IPS DF 6.9 (cell line): ENCODE measurements at places on chromosomes 2 and 18.
A peak's percentile ranks its signal among the peaks of the same experiment; 100 is the strongest.

- H3K4me1 ChIP-seq, result no peaks in the 10 kb centered on the region
- DNase-seq, result no peak
- no peak overlapping the region for H3K27ac ChIP-seq
- H3K36me3 ChIP-seq, result no peaks in the 10 kb centered on the region
- no peaks in the 10 kb centered on the region for H3K27me3 ChIP-seq
These were observed 652.4 kb downstream of the STK39 start for GRCh38 chr2:167595021-167595420.

GRCh38 chr18:9868857-9869714, 16.7 kb upstream of the TXNDC2 start:
- H3K4me1 ChIP-seq, result peaks cover 1% of the 10 kb centered on the region
- no peak overlapping the region for H3K4me3 ChIP-seq
- H3K27ac ChIP-seq, result no peak overlapping the region
- H3K36me3 ChIP-seq, result no peaks in the 10 kb centered on the region

DNA sequence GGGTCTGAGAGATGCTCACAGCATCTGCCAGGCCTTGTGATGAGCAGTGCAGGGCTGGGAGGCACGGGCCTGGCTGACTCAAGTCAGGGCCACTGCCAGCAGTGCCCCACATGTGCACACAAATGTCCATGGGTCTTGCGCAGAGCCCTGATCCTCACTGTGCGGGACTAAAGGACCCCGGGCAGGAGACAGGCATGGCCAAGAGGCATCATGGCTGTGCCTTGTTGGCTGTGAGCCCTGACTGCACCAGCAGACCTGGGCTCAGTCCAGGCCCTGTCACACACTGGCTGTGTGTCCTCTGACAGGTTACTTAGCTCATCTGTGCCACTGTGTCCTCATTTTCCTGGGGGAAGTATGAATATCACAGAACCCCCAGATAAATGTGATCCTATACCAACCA, 4.0 kb downstream of the KCNIP3 start:
- no peak for DNase-seq
- H3K27ac ChIP-seq, result no peak overlapping the region
- H3K4me1 ChIP-seq, result peaks cover 2% of the 10 kb centered on the region; the same call in 1 of the 2 replicates
- no peaks in the 10 kb centered on the region for H3K27me3 ChIP-seq

- H3K36me3 ChIP-seq, result no peaks in the 10 kb centered on the region
- no peak overlapping the region for H3K4me3 ChIP-seq
- no peak for DNase-seq
- H3K27ac ChIP-seq, result no peak overlapping the region
- no peaks in the 10 kb centered on the region for H3K4me1 ChIP-seq
These were observed 64.7 kb downstream of the TEX51 start for GRCh38 chr2:126963390-126963789.

DNA sequence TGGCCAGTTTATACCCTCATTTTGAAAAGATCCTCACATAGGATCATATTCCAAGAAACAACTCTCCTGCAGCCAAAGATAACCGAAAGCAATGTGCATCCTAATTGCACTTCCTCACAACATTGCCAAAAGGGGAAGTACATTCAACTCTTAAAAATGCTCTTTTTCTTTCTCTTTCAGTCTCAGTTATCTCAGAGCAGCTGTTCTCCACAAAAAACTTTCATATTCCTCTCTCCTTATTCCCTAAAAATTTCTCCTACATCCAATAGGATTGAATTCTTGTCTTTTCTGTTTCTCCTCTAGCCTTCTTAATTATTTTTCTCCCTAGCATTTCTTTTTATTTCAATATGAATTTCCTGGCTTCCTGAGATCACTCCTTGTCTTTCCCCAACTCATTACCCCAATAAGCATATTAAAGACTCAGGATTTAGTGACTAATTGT, 7.4 kb upstream of the VRK2 start:
- no peak overlapping the region for H3K4me3 ChIP-seq
- no peak for DNase-seq
- H3K27me3 ChIP-seq, result no peaks in the 10 kb centered on the region
- no peaks in the 10 kb centered on the region for H3K36me3 ChIP-seq

GRCh38 chr2:25071966-25072365, 30.1 kb downstream of the EFR3B start:
- H3K27me3 ChIP-seq, result no peaks in the 10 kb centered on the region
- H3K4me3 ChIP-seq, result no peak overlapping the region
- H3K4me1 ChIP-seq, result no peaks in the 10 kb centered on the region
- no peak overlapping the region for H3K27ac ChIP-seq

DNA sequence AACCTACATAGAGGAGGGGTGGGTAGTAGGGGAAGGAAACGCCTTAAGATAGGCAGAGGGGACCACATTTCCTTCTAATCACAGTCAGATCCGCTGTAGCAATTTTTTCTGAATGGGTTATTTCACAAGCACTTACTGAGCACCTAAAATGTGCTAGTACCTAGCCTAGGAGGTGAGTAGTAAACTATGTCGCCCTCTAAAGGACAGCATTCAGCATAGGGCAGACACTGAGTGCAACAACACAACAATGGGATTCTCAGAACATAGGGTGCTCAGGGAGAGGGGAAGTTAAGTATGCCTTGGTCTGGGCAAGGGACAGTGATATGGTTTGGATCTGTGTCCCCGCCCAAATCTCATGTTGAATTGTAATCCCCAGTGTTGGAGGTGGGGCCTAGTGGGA, 166.1 kb upstream of the RAB6C start:
- no peak for DNase-seq
- no peaks in the 10 kb centered on the region for H3K27me3 ChIP-seq
- H3K36me3 ChIP-seq, result no peaks in the 10 kb centered on the region
- H3K27ac ChIP-seq, result no peak overlapping the region

DNA sequence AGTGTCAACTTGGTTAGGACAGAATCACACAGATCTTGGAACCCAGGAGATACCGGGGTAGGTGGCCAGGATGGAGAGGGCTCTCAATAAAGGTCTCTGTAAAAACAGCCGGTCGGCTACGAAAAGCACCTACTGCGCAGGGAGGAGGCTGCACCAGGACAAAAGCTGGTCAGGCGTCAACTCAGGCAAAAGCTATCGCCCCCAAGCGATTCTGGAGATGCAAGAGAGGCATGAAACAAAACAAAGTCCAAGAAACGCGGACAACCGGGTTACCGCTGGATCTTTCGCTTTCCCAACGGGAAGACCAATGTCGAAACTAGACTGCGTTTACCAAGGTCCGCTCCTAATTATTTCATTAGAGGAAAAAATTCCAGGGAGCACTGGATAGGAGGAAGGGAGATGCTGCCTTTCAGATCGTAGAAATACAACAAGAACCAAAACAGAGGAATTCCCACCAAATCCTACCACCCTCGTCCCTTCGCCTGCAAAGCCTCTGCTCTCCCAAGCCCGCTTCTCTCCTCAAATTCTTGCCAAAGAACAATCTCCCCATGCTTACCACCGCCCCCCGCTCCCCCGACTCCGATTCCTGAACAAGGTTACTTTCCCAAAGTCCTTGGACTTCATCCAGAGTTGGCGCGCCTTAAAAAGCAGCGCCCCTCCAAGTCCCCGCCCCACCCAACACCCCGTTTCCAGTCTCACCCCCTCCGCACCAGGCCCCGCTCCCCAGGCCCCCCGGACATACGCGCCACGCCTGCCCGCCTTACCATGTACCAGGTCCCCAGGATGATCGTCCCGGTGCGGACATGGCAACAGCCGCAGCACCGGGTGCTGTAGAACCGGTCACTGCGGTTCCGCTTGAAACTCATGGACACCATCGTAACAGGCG, 539 bp downstream of the LAPTM4A start:
- DNase-seq, result no peak
- H3K27ac ChIP-seq, result no peak overlapping the region
- no peaks in the 10 kb centered on the region for H3K27me3 ChIP-seq
- no peaks in the 10 kb centered on the region for H3K4me1 ChIP-seq
- H3K4me3 ChIP-seq, result peak overlapping the region; percentile 94

- H3K27me3 ChIP-seq, result no peaks in the 10 kb centered on the region
- H3K4me3 ChIP-seq, result no peak overlapping the region
- H3K36me3 ChIP-seq, result no peaks in the 10 kb centered on the region; the same call in 1 of the 2 replicates
- H3K4me1 ChIP-seq, result no peaks in the 10 kb centered on the region
- no peak for DNase-seq
- H3K27ac ChIP-seq, result no peak overlapping the region
These were observed 25.9 kb downstream of the HDLBP start for GRCh38 chr2:241289597-241289996.

DNA sequence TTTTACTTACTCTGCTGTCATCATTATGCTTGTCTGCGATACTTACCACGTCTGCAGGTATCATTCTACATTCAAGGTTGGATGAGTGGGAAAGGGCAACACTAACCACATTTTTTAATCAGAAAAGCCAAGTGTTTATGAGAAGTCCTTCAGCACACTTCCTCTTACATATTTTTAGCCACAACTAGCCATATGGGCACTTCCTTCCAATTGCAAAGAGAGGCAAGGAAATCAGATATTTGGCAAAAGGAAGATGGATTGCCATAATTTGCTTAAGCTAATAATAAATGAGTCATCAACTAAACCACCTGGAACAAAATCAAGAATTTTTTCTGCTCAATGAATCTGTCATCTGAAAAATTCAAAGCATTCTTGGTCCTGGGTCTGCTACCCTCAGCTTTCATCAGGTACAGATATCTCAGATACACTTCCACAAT, 16.7 kb upstream of the MRO start:
- H3K4me1 ChIP-seq, result no peaks in the 10 kb centered on the region
- no peaks in the 10 kb centered on the region for H3K36me3 ChIP-seq
- H3K27me3 ChIP-seq, result no peaks in the 10 kb centered on the region

- no peak overlapping the region for H3K4me3 ChIP-seq
- no peaks in the 10 kb centered on the region for H3K4me1 ChIP-seq
- no peaks in the 10 kb centered on the region for H3K36me3 ChIP-seq
- no peak for DNase-seq
These were observed 55.3 kb upstream of the ID2 start for GRCh38 chr2:8626572-8626971.

GRCh38 chr2:240112914-240113690, 23.0 kb downstream of the COPS9 start:
- no peaks in the 10 kb centered on the region for H3K4me1 ChIP-seq
- H3K27me3 ChIP-seq, result no peaks in the 10 kb centered on the region
- H3K36me3 ChIP-seq, result no peaks in the 10 kb centered on the region
- H3K27ac ChIP-seq, result no peak overlapping the region
- DNase-seq, result no peak

GRCh38 chr18:79566771-79567431, 112.7 kb upstream of the CTDP1 start:
- no peak overlapping the region for H3K27ac ChIP-seq
- peaks cover 1% of the 10 kb centered on the region; the same call in 1 of the 2 replicates for H3K4me1 ChIP-seq
- no peaks in the 10 kb centered on the region for H3K27me3 ChIP-seq
- no peaks in the 10 kb centered on the region for H3K36me3 ChIP-seq

DNA sequence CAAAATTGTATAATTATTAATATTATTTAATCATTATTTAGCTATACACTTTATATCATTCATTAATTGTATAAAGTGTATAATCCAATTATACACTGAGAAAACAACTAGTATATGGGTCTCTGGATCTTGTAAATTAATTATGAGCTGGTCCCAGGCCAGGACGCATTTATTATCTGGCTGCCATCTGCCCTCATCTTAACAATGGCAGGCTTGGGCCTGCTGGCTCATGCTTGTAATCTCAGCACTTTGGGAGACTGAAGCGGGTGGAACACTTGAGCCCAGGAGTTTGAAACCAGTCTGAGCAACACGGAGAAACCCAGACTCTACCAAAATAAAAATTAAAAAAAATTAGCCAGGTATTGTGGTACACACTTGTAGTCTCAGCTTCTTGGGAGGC, 502.2 kb upstream of the NRXN1 start:
- no peaks in the 10 kb centered on the region for H3K27me3 ChIP-seq
- H3K36me3 ChIP-seq, result no peaks in the 10 kb centered on the region
- no peak overlapping the region for H3K27ac ChIP-seq
- no peaks in the 10 kb centered on the region for H3K4me1 ChIP-seq
- DNase-seq, result no peak

GRCh38 chr18:49274188-49274714, 186.2 kb downstream of the DYM start:
- H3K27ac ChIP-seq, result no peak overlapping the region
- no peaks in the 10 kb centered on the region for H3K4me1 ChIP-seq
- no peak for DNase-seq
- H3K36me3 ChIP-seq, result no peaks in the 10 kb centered on the region
- H3K4me3 ChIP-seq, result no peak overlapping the region
- H3K27me3 ChIP-seq, result no peaks in the 10 kb centered on the region

DNA sequence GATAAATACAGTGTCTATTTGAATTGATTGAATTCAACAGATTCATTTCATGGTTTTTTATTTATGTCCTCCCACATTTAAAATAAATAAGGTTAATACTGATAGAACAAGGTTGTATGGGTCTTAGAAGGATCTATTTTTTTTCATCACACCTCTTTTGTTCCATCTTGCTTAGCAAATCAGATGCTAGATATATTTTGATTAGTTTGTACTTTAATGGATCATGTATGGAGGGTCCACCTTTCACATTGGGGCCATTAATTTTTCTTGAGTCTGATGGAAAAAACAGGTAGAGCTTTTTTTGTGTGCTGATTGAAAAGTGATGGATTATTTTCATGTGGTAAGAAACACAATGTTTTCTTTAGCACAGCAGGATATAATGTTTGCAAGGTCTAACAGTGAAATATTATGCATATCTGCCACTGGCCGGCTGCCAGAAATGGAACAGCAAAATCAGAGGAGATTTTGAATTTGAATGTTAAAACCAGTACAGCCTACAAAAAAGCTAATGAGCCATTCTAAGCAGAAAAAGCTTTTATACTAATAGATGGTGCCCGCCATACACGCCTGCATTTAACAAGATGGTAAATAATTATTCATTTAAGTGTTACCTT, 188.1 kb upstream of the ETAA1 start:
- H3K4me1 ChIP-seq, result peaks cover 1% of the 10 kb centered on the region; the same call in 1 of the 2 replicates
- no peaks in the 10 kb centered on the region for H3K36me3 ChIP-seq
- no peak for DNase-seq

- H3K27ac ChIP-seq, result no peak overlapping the region
- no peak for DNase-seq
- H3K4me1 ChIP-seq, result peaks cover 3% of the 10 kb centered on the region; the same call in 1 of the 2 replicates
- H3K36me3 ChIP-seq, result no peaks in the 10 kb centered on the region
- H3K27me3 ChIP-seq, result no peaks in the 10 kb centered on the region
These were observed 52.3 kb upstream of the ZFP36L2 start for GRCh38 chr2:43278564-43279220.

GRCh38 chr2:126342457-126342856, 313.5 kb upstream of the GYPC start:
- H3K36me3 ChIP-seq, result no peaks in the 10 kb centered on the region
- H3K27ac ChIP-seq, result no peak overlapping the region
- H3K27me3 ChIP-seq, result no peaks in the 10 kb centered on the region
- H3K4me3 ChIP-seq, result no peak overlapping the region

- no peak overlapping the region for H3K4me3 ChIP-seq
- H3K27me3 ChIP-seq, result no peaks in the 10 kb centered on the region
- H3K4me1 ChIP-seq, result no peaks in the 10 kb centered on the region
- no peaks in the 10 kb centered on the region for H3K36me3 ChIP-seq
- no peak overlapping the region for H3K27ac ChIP-seq
- no peak for DNase-seq
These were observed 73.9 kb downstream of the PRKRA start for GRCh38 chr2:178377046-178377445.
